Ovary (tissue), 10 donors: ENCODE measurements at places on chromosomes 3 and 15. TPM values are rescaled to one million over a fixed set of nuclear protein-coding genes. Genes with fewer than 3 reads are reported as not detected.

DNA sequence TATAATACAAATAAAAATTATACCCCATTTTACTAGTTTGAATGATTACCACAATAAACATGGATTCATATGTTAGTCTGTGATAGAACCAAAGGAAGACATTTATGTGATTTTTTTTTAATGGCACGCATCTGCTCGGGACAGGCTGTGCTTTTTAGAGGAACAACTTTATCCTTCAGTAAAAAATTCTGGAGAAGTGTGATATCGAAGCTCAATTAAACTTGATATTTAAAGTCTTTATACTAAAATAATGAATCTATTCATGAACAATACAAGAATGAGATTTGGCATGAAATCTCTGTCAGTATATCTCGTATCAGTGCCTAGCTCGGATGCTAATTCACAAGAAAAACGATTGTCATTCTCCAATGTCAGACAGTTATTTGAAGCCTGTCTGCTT, 230.8 kb upstream of the ZNF717 start:
- no peak for DNase-seq
- no peaks in the 10 kb centered on the region for H3K4me1 ChIP-seq
- no peak overlapping the region for H3K27ac ChIP-seq

DNA sequence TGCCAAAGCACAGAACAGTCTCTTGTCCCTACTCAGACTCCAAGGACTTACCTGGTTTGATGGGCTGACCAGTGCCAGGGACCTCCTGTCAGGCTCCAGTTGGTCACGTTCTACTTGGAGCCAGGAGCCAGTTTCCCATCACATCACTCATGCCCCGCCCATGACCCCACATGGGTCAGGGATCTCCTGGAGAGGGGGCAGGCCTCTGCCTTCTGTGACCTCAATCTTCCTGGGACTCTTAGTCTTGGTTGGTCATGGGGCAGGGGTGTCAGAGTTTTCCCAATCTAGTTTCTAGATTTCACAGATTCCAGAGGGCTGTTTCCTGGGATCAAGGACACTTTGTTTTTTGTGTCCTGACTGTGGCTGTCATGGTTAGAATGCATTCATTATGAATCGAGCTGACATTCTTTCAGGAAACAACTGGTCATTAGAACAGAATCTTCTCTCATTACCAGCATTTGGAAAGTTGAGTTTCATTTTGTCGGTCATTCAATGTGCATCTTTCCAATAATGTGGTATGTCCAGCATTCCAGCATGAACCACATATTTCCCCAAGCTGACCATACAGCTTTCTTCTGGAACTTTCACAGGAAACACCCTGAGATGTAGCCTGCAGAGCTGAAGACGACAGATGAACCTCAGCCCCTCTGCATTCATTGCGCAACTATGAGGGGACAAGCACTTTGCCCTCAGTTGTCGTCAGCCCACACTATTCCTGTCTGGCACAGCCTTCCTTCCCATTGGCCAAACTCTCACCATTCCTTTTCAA, 19.8 kb downstream of the CYP19A1 start:
- H3K4me1 ChIP-seq = no peaks in the 10 kb centered on the region
- no peak for DNase-seq
- no peaks in the 10 kb centered on the region for H3K36me3 ChIP-seq
- no peaks in the 10 kb centered on the region for H3K27me3 ChIP-seq

The RTP1 gene
- total RNA-seq = not detected

DNA sequence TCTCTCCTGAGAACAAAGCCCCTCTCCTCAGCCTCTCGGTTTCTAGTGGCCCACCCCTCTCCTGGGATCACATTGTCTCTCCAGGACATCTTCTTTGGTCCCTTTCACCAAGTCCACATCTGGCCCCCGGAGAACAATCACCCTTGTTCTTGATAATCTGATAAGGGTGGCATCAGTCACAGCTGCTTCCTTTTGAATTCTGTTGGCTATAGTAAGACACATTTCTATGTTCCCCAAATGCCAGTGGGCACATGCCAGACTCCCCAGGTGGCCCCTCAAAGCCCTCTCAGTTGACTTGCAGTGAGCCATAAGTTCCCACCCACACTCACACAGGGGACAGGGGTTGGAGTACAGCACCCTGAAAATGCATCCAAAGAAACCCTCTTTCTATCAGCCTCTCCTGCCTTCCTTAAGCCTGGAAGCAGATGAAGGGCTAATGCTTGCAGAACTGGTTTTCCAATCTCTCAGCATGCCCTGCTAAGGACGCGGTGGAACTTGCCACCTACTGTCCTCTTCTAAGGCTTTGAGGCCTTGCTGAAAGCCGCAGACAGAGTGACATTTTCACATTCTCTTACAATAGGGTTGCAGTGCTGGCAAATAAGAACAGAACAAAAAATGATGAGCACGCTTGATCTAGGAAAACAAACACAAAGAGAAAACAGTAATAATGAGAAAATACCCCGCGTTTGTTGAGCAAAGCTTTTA, 101.3 kb upstream of the SLCO3A1 start:
- H3K4me1 ChIP-seq = peaks cover 7% of the 10 kb centered on the region
- no peaks in the 10 kb centered on the region for H3K36me3 ChIP-seq
- H3K4me3 ChIP-seq = no peak overlapping the region
- no peak for DNase-seq
- no peak overlapping the region for H3K27ac ChIP-seq
- H3K27me3 ChIP-seq = no peaks in the 10 kb centered on the region

GRCh38 chr15:100940767-100941379, 21.7 kb downstream of the LRRK1 start:
- H3K36me3 ChIP-seq = no peaks in the 10 kb centered on the region
- H3K27ac ChIP-seq = no peak overlapping the region
- no peaks in the 10 kb centered on the region for H3K4me1 ChIP-seq
- no peak overlapping the region for H3K4me3 ChIP-seq

The KLHL25 gene
- 5.6 TPM for total RNA-seq
